Hippocampal formation (tissue), 2 donors: ENCODE measurements at places on chromosomes 7 and 10.

DNA sequence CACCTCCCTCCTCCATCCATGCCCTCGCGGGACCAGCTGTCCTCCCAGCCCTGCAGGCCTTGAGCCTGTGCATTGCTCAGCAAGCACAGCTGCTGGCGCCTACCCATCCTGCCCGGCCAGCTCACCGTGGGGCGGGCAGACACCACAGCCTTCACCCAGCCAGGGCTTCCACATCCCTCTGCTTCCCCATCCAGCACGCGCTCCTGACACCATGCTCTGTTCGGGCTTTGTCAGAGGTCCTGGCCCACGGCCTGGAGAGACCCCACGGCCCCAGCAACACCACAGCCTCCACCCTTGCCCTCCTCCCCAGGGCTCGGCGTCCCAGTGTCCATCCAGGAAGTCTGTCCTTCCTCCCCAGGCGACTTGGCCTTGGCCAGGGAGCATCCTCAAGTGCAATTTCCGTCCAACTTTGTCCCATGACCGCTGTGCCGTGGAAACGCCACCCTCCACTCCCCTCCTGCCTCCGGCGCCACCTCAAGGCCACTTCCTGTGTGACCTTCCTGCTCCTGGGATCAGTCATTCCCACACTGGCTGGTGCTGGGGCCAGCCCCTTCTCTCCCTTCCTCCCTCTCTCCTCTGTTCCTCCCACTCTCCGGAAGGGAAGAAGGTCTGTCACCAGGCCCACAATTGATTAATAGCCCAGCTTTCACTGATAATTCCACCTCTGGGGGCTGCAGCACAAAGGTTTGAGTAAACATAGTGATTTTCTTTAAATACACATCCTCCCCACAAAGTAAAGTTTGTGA lies 71.5 kb upstream of the SMNDC1 start:
- DNase-seq: no peak

DNA sequence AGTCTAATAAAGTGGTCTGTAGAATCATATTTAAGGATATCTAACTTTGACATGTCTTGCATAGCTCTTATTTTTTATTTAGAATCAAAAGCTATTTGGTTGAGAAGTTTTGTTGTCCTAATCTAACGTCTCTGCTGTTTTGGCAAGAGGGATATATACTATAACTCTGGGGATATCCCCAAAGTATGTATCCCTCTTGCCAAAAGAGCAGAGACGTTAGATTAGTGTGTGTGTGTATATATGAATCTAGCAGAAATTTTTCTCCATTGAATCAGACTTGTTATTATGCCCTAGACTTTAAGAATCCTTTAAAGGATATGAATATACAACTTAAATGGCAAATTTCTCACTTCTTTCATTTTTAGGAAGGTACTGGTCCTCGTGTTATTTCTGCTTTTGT lies 9.6 kb downstream of the SMC3 start:
- no peak for DNase-seq

- no peak for DNase-seq
Observed at GRCh38 chr7:27615420-27616185, 47.1 kb downstream of the HIBADH start.

GRCh38 chr7:105297985-105298384 lies 90.7 kb downstream of the SRPK2 start:
- no peak for DNase-seq

GRCh38 chr10:7872041-7872442 lies 53.7 kb downstream of the TAF3 start:
- peak; percentile 40 for DNase-seq

DNA sequence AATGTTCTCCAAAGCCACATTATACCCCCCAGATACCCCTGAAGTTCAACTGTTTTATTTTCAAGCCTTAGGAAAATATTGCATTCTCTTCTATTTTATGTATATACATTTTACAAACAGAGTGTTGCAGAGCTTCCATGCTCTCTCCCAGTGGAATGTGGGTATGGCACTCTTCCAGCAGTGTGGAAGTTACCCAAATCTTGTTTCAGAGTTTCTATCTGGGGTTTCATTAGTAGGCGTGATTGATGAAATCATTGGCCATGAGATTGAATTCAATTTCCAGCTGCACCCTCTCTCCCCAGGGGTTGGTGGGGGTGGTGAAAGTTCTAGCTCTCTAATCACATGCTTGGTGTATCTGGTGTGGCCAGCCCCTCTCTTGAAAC lies 350.4 kb downstream of the RPS24 start:
- no peak for DNase-seq

GRCh38 chr7:139059905-139060304 lies 24.1 kb upstream of the ZC3HAV1L start:
- DNase-seq: no peak

- DNase-seq: peak; percentile 30
Observed at GRCh38 chr7:112140600-112140999, 65.6 kb downstream of the DOCK4 start.
